Renal pelvis (tissue), 12 donors: ENCODE measurements at places on chromosomes 1 and 21. TPM values are rescaled to one million over a fixed set of nuclear protein-coding genes. Genes with fewer than 3 reads are reported as not detected.

ACBD6 gene
- 84.1 TPM for polyA plus RNA-seq

PER3 gene
- 14.1 TPM for polyA plus RNA-seq

NBPF6 gene
- not detected for polyA plus RNA-seq

AJAP1 gene
- polyA plus RNA-seq = 1.2 TPM

MXRA8 gene
- polyA plus RNA-seq = 215 TPM

DNA sequence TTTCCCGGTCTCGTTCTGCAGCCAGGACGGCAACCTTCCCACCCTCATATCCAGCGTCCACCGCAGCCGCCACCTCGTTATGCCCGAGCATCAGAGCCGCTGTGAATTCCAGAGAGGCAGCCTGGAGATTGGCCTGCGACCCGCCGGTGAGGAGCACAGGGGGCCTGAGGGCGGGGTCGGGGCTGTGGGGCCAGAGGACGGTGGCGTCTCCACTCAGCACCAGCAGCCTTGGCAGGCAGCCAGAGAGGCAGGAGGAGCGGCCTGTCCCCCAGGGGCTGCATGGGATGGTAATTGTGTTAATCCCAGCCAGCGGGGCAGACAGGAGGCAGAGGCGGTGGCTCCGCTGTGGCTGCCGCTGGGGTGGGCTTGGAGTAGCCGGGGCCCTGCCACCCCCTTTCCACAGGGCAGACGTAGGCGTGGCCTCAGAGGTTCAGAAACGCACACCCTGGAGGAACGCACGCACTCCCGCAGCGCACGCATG lies 12.1 kb downstream of the SAMD11 start:
- DNase-seq = no peak

- no peak for DNase-seq
Measured at GRCh38 chr1:210741564-210741963, 392.4 kb downstream of the KCNH1 start.

GRCh38 chr1:66752671-66753371 lies 562 bp downstream of the DYNLT5 start:
- DNase-seq = no peak

DNA sequence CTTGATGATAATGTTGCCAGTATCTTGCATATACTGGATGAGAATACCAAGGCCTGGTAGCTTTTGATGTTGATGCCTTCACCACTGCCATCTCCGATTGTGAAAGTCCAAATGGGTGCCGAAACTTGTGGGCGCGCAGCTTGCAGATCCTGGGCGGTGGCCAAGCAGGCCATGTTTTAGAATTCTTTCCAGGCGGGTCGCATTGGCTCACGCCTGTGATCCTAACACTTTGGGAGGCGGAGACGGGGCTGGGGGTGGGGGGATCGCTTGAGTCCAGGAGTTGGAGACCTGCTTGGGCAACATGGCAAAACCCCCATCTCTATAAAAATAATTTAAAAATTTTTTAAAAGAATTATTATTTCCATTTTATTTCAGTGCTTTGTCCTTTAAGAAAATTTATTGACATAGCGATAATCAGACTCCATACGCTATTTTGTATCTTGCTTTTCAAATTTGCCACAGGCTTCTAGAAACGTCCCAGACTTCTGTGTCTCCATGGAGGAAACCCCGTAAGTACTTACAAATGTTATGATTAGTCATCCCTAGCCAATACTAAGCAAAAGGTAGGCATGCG lies 592 bp upstream of the ZNF326 start:
- no peak for DNase-seq

- no peak for DNase-seq
Measured at GRCh38 chr1:89261926-89262515, 10.6 kb downstream of the GBP5 start.

DNA sequence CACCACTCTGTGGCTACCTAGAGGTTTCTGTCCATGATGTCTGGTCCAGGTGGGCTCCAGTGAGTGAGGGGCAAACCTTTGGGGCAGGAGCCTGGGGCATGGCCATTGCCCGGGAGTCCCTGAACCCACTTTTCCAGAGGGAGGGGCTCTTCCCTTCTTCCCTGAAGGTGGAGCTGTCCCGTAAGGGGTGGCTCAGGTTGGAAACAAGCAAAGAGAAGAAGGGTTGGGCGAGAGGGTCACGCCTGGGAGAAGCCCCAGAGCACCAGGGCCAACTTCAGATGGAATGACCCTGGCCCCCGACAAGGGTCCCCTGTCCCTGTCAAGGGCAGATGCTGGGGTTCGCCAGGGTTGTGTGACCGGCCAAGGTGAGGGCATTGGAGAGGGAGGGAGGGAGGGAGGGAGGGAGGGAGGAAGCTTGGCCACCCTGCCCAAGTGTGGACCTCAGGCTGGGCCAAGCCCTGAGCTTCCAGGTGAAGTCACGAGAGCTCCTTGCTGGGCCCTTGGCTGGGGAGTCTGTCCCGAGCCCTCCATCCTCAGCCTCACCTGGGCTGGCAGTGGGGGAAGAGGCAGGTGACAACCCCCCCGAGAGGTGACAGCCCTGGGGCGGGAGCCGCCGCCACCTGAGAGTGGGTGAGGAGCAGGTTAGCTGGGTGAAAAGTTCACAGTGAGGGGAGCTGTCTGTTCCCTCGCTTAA lies 69.6 kb downstream of the DHRS3 start:
- DNase-seq = no peak

DNA sequence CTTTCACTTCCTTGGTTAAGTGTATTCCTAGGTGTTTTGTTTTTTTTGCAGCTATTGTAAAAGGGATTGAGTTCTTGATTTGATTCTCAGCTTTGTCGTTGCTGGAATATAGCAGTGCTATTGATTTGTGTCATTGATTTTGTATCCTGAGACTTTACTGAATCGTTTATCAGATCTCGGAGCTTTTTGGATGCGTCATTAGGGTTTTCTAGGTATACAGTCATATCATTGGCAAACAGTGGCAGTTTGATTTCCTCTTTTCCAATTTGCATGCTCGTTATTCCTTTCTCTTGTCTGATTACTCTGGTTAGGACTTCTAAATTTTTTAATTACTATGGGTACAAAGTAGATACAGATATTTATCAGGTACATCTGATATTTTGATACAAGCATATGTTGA lies 75.4 kb downstream of the SLC35A3 start:
- no peak for DNase-seq

- no peak for DNase-seq
Measured at GRCh38 chr1:91011726-91012125, 10.1 kb downstream of the ZNF644 start.
